DMS153 (cell line): ENCODE measurements at places on chromosomes 11 and 22.

DNA sequence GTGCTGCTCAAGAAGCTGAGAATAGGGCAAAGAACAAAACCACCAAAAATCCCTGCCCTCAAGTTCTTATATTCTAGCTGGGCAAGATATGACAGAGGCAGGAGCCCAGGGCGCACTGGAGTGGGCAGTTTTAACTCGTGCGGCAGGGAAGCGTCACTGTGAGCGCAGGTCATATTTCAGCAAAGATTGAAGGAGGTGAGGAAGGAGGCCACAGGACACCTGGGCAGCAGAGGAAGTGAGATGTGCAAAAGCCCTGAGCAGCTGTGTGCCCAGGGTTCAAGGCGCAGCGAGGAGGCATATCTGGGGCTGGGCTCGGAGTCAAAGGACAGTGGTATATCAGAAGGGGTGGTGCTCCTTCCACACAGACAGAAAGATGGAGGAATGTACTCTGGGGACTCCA is 13.5 kb downstream of the KCNC1 start:
- DNase-seq, result no peak

GRCh38 chr11:120707098-120707497 is 195.6 kb downstream of the GRIK4 start:
- no peak for DNase-seq

DNA sequence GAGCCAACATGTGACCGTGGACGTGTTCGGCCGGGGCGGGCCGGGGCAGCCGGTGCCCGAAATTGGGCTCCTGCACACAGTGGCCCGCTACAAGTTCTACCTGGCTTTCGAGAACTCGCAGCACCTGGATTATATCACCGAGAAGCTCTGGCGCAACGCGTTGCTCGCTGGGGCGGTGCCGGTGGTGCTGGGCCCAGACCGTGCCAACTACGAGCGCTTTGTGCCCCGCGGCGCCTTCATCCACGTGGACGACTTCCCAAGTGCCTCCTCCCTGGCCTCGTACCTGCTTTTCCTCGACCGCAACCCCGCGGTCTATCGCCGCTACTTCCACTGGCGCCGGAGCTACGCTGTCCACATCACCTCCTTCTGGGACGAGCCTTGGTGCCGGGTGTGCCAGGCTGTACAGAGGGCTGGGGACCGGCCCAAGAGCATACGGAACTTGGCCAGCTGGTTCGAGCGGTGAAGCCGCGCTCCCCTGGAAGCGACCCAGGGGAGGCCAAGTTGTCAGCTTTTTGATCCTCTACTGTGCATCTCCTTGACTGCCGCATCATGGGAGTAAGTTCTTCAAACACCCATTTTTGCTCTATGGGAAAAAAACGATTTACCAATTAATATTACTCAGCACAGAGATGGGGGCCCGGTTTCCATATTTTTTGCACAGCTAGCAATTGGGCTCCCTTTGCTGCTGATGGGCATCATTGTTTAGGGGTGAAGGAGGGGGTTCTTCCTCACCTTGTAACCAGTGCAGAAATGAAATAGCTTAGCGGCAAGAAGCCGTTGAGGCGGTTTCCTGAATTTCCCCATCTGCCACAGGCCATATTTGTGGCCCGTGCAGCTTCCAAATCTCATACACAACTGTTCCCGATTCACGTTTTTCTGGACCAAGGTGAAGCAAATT is 1.8 kb downstream of the FUT4 start:
- no peak for DNase-seq

- no peak for DNase-seq
These were observed 36.7 kb downstream of the SMC1B start for GRCh38 chr22:45376703-45377102.

DNA sequence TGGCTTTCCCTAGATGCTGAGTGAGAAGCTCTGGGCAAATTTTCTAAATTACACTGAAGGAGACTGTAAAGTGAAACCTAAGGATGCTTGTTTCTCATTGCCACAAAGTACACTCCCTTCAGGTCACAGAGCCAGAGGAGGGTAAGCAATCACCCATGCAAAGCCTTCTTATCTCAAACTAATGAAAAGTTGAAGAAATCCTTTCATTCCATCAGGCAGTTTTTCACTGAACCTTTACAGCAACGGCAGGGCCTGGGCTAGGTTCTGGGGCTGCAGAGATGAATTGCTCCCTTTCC is 106.2 kb downstream of the RASSF10 start:
- DNase-seq, result no peak

- no peak for DNase-seq
These were observed 8.2 kb upstream of the KCTD17 start for GRCh38 chr22:37043209-37043827.

- DNase-seq, result no peak
These were observed 2.2 kb downstream of the FXYD2 start for GRCh38 chr11:117822074-117823033.

- no peak for DNase-seq
These were observed 579 bp upstream of the RASD2 start for GRCh38 chr22:35539910-35540594.

GRCh38 chr11:88411265-88411664 is 73.7 kb upstream of the CTSC start:
- DNase-seq, result no peak

GRCh38 chr22:23604939-23605712 is 25.0 kb upstream of the IGLL1 start:
- no peak for DNase-seq

- DNase-seq, result no peak
These were observed 72.6 kb upstream of the RAB1B start for GRCh38 chr11:66195867-66196266.
